ENCODE measurements at places on chromosomes 2 and 18. TPM values are rescaled to one million over a fixed set of nuclear protein-coding genes. Genes with fewer than 3 reads are reported as not detected.

- DNase-seq, result no peak
- no peaks in the 10 kb centered on the region for H3K36me3 ChIP-seq
- H3K4me1 ChIP-seq, result no peaks in the 10 kb centered on the region
- no peak overlapping the region for H3K4me3 ChIP-seq
- no peaks in the 10 kb centered on the region for H3K27me3 ChIP-seq
- no peak overlapping the region for H3K27ac ChIP-seq
These were observed 60.5 kb downstream of the G6PC2 start for GRCh38 chr2:168961450-168962229.

GRCh38 chr2:128702616-128703015 lies 383.9 kb upstream of the HS6ST1 start:
- no peak overlapping the region for H3K4me3 ChIP-seq
- no peak overlapping the region for H3K27ac ChIP-seq
- H3K27me3 ChIP-seq, result no peaks in the 10 kb centered on the region

GRCh38 chr18:31064130-31064529 lies 21.6 kb upstream of the DSC3 start:
- no peaks in the 10 kb centered on the region for H3K4me1 ChIP-seq
- H3K4me3 ChIP-seq, result no peak overlapping the region
- no peak for DNase-seq
- no peaks in the 10 kb centered on the region for H3K36me3 ChIP-seq
- H3K27ac ChIP-seq, result no peak overlapping the region
- no peaks in the 10 kb centered on the region for H3K27me3 ChIP-seq

DNA sequence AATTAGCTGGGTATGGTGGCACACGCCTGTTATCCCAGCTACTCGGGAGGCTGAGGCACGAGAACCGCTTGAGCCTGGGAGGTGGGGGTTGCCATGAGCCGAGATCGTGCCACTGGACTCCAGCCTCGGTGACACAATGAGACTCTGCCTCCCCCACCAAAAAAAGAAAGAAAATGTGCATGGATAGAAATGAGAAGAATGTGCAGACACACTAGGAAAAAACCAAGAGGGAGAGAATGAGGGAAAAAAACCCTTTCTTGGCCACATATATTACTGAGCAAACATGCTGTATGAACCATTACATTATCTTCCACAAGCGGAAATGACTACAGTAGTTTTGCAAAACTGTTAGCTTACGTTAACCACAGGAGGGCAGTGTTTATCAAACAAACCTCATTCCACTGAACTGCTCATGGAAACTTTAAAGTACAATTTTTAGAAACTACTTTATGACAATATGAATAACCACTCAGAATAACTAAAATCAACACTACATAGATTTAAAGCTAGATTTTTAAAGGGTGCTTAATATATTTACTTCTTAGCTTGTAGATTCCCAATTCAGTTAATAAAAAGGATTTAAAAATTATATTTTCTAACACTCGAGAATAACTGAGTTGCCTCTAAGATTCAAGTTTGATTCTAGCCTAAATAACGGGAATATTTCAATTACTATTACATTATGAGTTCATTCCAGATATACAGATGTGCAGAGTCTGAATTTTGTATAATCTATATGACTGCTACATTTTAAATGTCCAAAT lies 26.4 kb downstream of the ASXL2 start:
- H3K36me3 ChIP-seq, result no peaks in the 10 kb centered on the region
- no peak overlapping the region for H3K4me3 ChIP-seq
- H3K4me1 ChIP-seq, result no peaks in the 10 kb centered on the region
- no peak for DNase-seq
- H3K27me3 ChIP-seq, result no peaks in the 10 kb centered on the region
- H3K27ac ChIP-seq, result no peak overlapping the region

DNA sequence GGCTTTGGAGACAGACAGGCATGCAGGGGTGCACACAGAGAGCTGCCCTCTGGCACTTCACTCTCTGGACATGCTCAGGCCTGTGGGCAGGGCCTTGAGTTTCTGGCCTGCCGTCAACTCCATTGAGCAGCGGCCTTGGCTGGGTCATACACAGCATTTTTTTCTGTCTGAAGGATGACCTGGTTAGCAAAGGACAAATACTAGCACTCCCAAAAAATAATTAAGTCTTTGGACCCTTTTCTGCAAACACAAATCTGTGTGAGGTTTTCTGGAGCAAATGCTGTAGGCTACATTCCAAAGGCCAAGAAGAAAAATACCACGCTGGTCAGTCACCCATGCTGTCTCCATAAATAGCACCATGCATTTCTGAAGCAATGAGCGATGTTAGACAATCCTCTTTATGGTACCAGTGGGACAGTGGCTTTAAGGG lies 124.7 kb upstream of the CTAGE1 start:
- DNase-seq, result no peak
- no peak overlapping the region for H3K4me3 ChIP-seq
- H3K4me1 ChIP-seq, result peaks cover 7% of the 10 kb centered on the region
- H3K27me3 ChIP-seq, result no peaks in the 10 kb centered on the region
- peak overlapping the region; percentile 46 for H3K27ac ChIP-seq

DNA sequence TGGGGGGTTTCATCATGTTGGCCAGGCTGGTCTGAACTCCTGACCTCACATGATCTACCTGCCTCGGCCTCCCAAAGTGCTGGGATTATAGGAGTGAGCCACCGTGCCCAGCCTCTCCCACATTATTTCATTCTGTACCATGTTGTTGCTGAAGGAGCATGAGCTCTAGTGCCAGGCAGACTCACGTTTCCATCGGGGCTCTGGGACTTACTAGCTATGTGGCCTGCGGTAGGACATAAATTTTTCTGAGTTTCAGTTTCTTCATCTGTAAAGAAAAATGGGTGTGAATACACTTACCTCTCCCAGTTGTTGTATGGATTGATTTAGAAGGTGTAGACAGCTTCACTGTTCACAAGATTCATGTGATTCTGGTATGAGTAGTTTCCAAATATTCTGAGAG lies 30.8 kb upstream of the CCL20 start:
- no peaks in the 10 kb centered on the region for H3K4me1 ChIP-seq
- H3K27ac ChIP-seq, result no peak overlapping the region
- H3K27me3 ChIP-seq, result no peaks in the 10 kb centered on the region
- DNase-seq, result no peak
- no peaks in the 10 kb centered on the region for H3K36me3 ChIP-seq

GRCh38 chr18:24878289-24878688 lies 417.9 kb downstream of the HRH4 start:
- DNase-seq, result no peak
- no peaks in the 10 kb centered on the region for H3K36me3 ChIP-seq
- no peak overlapping the region for H3K27ac ChIP-seq
- H3K4me3 ChIP-seq, result no peak overlapping the region
- H3K27me3 ChIP-seq, result no peaks in the 10 kb centered on the region
- H3K4me1 ChIP-seq, result no peaks in the 10 kb centered on the region

DNA sequence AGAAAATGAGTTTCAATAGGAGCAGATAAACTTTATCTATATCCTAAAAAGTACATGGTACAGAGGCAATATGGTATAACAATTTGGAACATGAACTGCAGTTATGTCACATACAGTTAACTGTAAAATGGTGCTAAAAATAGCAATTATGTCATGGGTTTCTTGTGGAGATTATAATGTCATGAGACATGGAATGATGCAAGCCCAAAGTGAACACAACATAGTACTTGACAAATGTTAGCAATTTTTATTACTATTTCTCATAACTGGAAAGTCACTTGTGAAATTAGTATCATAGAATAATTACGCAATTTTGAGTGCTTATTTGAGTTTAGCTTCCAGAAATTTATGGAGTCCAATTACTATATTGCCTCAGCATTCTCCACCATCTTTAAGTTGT lies 1263.4 kb downstream of the DSC3 start:
- H3K4me3 ChIP-seq, result no peak overlapping the region
- DNase-seq, result no peak
- no peaks in the 10 kb centered on the region for H3K27me3 ChIP-seq

DNA sequence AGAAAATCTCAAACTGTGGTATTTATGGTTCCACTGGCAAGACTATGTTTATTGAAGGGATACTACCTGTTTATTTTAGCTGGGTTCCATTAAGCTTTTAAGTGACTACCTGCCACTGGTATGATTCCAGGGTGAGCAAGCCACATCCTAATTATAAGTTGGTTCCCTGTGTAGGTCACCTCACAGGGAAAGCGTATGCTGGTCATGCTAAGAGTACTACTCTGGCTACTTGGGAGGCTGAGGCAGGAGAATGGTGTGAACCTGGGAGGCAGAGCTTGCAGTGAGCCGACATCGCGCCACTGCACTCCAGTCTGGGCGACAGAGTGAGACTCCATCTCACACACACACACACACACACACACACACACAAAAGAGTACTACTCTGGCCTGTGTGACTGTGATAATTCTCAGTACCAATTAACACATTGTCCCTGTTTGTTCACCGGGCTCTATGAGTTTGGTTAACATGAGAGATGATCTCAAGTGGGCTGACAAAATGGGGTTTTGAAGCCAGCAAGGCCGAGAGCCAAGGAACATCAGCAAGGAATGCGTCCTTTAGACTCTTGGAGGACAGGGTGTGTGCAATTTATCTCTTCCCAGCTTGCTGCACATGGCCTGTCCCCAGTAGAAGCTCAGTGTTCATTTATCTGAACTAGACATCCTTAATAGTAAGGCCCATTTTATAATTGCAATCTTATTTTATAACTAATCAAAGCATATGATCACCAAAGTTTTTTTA lies 15.2 kb upstream of the ITSN2 start:
- no peaks in the 10 kb centered on the region for H3K4me1 ChIP-seq
- H3K27me3 ChIP-seq, result no peaks in the 10 kb centered on the region
- H3K27ac ChIP-seq, result no peak overlapping the region
- H3K4me3 ChIP-seq, result no peak overlapping the region

Gene PCARE
- not detected for total RNA-seq

Gene ATAD2B
- 22.6 TPM for total RNA-seq

DNA sequence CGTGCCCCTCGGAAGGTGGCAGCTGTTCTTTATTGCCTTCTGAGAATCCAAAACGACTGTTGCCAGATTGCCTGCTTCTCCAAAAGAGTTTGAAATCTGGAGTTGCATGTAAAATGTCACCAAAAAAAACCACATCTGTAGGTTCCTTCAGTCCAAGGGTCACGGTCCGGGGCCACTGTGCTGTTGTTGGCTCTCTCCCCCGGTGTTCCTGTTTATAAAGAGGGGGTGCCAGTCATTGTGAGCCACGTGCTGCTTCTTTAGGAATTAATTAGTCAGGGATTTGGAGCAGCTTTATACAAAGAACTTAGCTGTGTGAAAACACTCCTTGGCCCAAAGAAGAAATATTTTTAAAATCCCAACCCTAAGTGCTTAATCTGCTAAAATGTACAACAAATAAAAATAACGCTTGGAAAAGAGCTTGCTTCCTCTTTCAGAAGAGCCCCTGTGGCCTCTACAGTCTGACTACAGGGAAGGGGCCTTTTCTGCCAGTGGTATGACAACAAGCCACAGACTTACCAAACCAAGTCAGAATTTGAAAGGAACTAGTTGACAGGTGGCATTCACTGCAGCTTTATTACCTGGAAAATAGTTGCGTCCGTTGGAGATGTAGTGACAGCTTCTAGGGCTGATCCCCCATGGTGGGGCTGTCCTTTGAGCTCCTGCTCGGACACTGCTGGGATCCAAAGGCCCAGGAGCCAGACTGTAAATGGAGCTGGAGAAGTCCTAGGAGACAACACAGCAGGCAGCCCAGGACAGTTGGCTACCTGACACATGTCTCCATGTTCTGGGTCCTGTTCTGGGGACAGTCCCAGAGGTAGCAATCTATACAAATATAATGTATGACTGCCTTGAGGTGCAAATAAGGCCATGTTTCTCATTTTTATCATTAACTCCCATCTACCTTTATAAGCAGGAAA lies 84.5 kb upstream of the SLC1A4 start:
- no peaks in the 10 kb centered on the region for H3K27me3 ChIP-seq
- H3K4me3 ChIP-seq, result no peak overlapping the region
- DNase-seq, result no peak
- no peak overlapping the region for H3K27ac ChIP-seq
- no peaks in the 10 kb centered on the region for H3K36me3 ChIP-seq

- no peaks in the 10 kb centered on the region for H3K27me3 ChIP-seq
- DNase-seq, result no peak
- H3K36me3 ChIP-seq, result no peaks in the 10 kb centered on the region
- H3K4me3 ChIP-seq, result no peak overlapping the region
- H3K27ac ChIP-seq, result peak overlapping the region; percentile 48
- H3K4me1 ChIP-seq, result no peaks in the 10 kb centered on the region
These were observed 80.3 kb upstream of the SESTD1 start for GRCh38 chr2:179344970-179345369.

Data from breast epithelium (tissue), 4 donors.